ENCODE measurements at places on chromosomes 11 and 22.

- DNase-seq: no peak
Observed at GRCh38 chr11:1705126-1706052, 8.4 kb downstream of the KRTAP5-6 start.

GRCh38 chr22:25114369-25115362 is 85.0 kb upstream of the CRYBB3 start:
- no peak for DNase-seq

DNA sequence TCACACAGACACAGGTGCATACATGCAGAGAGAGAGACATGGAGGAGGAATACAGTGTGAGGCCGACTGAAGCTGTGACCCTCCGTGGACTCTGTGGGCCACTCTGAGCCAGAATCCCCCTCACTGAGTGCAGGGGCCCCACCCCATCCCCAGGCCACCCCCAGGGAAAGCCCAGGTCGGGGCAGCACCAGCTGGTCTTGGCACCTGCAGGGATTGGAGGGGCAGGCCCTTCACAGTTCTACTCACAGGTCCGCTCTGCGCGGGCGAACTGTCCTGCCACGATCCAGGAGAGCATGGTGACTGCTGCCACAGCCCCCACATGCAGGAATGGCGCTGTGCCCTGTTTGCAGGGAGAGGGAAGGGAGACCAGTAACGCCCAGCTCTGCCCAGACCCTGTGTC is 16.3 kb upstream of the KLHL35 start:
- no peak for DNase-seq

- DNase-seq: no peak
Observed at GRCh38 chr11:70677232-70677916, 279.0 kb downstream of the CTTN start.

DNA sequence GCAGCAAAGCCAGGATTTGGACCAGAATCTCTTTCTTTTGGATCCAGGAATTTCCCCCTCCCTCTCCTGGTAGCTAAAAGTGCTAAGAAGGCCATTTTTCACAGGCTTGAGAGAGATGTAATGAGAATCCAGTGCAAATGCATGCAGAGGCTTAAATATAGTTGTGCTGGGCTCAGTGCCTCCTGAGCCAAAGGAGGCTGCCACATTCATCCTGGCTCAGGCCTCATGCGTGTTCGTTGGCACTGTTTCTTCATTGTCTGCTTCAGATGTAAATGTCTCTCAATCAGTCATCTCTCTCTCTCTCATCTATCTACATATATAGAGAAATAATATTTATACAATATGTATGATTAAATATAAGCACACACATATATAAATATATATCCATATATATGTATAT is 83.6 kb downstream of the INSC start:
- DNase-seq: no peak

- DNase-seq: peak; percentile 9
Observed at GRCh38 chr22:30485362-30485988, 13.7 kb upstream of the SEC14L3 start.

Data from NCI-H1930 (cell line).